Stromal cell of bone marrow (primary cell): ENCODE measurements at places on chromosomes 2 and 18.

DNA sequence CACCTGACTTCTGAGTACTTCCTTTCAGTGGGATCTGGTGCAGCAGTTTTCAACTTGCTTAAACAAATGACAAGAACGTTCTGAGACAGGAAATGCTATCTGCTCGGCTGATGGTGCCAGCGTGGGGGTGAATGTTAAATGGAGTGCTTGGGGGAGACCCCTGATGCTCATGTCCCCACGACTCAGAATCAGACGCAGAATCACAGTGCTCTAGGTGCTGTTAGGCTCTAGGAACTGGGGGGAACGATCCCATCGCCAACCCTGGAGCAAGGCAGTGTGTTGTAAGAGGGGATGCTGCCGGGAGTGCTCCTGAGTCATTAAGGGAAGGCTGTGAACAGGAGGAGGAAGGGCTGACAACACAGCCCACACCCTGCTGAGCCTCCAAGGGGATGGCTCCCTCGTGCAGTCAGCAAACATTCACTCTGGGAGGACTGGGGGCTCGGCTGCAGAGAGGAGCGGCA is 34.1 kb upstream of the KCNF1 start:
- no peak for DNase-seq

DNA sequence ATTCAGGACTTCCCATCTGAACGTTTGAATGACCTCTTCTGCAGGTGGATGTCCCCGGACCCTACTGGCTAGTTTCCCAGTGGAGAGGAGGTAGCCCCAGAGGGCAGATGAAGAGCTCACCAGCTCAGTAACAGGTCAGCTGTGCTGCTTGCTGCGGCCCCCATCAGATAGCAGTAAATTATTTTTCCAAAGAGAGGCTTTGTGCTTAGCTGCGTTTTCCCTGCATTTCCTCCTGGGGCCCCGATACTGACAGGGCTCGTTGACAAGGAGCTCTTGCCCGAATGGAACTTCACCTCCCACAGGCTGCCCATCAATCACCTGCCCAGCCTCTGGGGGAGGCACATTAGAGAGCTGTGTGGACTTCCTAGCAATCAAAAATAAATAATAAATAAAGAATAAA is 185.8 kb downstream of the DOK6 start:
- no peak for DNase-seq

DNA sequence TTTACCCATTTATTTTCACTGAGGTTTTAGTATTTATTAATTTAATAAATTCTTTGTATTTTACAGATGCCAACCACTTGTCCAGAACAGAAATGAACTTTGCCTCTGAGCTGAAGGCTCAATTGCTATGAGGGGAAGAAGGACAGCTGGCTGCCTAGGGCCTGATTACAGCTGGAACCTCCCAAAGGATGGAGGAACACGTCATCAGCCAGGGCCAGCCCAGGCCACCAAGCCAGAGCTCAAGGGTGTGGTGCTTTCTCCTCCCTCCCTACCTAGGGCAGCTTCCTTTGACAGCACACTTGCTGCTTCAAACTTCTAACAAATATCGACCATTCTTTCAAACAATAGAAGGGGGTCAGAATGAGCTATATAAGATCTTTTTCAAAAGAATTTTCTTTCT is 19.7 kb upstream of the RIOK3 start:
- DNase-seq, result no peak

- no peak for DNase-seq
Measured at GRCh38 chr2:157174321-157174720, 83.2 kb upstream of the GALNT5 start.

- DNase-seq, result no peak
Measured at GRCh38 chr18:58336605-58337004, 292.3 kb downstream of the ALPK2 start.

DNA sequence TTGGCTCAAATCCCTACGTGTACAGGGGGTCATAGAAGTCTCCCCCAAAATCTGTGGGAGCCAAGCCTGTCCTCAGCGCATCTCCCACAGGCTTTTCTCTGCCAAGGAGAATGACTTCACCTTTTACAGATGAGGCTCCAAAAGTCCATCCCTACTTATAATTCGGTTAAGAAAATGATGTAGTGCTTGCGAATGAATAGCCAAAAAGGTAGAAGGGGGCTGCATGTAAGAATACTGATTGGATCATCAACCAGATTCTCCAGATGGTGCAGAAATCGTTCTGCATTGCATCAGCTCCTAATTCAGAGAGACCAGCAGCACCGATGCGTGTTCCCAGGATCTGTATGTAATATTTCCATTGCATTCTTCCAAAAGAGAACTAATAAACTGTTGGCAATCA is 91.9 kb downstream of the EPHA4 start:
- DNase-seq, result no peak

GRCh38 chr2:216478151-216478550 is 20.5 kb upstream of the RPL37A start:
- DNase-seq, result peak; percentile 48

- DNase-seq, result no peak
Measured at GRCh38 chr2:105070010-105070865, 32.4 kb downstream of the MRPS9 start.

DNA sequence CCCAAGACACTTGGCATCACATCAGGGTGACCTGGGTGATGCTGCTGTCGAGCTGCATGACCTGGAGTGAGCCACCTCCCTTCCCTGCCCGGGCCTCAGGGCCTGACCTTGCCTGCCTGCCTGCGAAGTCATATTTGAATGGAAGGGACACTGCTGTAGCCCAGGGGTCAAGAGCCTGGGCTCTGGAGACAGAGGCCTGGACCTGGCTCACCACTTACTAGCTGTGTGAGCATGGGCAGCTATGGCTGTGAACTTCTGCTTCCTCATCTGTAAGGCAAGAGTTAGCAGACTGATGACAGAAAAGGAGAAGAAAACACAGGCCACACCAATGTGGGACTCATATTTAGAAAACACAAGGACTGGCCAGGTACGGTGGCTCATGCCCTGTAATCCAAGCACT is 118.7 kb downstream of the ZFP36L2 start:
- DNase-seq, result no peak

DNA sequence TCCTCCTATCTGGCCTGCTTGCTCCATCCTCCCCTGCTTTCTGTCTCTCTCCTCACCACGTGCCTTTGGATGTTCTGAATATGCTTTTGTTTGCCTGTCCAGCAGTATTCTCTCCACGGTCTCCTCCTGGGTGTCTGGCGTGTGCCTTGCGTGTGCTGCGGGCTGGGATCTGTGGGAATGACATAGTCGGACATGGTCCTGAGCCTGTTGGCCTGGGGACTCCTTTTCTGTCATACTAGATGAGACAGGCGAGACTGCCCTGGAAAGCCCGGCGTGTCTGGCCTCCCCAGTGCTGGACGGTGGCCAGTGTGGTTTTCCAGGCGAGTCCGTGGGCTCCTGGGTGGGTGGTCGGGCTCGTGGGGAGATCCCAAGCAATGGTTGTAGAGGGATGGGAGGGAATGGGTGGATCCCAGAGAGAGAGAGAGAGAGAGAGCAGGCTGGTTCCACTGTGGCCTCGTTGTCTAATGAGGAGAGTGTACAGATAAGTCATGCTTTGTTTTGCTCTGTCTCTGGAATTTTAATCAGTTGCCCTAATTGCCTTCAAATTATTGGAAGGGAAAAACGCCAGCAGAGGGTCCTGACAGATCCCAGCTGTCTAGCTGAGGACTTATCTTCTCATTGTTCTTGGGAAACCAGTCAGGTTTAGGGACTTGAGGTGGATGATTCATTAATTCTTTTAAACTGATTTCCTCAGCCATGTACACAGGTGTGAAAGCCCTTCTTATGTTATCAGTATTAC is 58.3 kb downstream of the HPCAL1 start:
- no peak for DNase-seq

- no peak for DNase-seq
Measured at GRCh38 chr2:15688924-15689568, 97.4 kb downstream of the DDX1 start.

- DNase-seq, result no peak
Measured at GRCh38 chr2:38214209-38214717, 138.3 kb upstream of the CYP1B1 start.

GRCh38 chr2:161159456-161160225 is 587 bp upstream of the TANK start:
- no peak for DNase-seq

- DNase-seq, result no peak
Measured at GRCh38 chr2:238155761-238156694, 2.7 kb upstream of the ERFE start.

GRCh38 chr2:12719400-12720277 is 2.9 kb downstream of the TRIB2 start:
- peak; percentile 72 for DNase-seq

DNA sequence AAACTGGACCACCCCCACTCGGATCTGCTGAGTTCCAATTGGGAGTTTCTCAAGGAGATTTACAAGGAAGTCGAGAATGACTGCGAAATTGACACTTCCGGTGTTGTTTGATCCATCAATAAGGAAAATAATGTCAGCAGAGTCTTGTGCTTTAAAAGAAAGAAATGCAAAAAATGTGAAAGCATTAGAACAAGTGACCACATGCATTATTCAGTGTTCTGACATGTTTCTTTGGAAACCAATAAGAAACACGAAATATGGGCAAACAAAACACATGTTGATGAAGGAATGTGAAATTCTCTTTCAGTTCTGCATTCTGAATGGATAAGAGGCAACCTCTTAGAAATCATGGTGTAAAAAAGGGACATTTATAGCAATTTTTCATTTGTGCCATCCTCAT is 25.9 kb downstream of the COL6A3 start:
- DNase-seq, result no peak

DNA sequence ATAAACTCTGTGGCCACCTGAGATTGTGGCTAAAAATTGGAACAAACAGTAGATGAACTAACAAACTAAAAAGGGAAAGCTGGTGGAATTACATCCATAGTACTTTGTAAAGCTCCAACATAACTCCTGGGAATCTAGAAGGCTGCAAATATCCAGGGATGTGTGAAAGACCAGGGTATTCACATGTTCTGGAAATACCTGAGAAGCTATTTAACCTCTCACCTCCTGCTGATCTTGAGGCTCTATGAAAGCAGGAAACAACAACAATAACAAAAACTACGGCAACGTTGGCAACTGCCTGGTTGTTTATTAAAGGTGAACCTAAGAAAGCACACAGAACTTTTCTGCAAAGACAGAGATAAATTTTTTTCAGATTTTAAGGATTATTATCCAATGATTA is 171.3 kb downstream of the CCDC178 start:
- no peak for DNase-seq

DNA sequence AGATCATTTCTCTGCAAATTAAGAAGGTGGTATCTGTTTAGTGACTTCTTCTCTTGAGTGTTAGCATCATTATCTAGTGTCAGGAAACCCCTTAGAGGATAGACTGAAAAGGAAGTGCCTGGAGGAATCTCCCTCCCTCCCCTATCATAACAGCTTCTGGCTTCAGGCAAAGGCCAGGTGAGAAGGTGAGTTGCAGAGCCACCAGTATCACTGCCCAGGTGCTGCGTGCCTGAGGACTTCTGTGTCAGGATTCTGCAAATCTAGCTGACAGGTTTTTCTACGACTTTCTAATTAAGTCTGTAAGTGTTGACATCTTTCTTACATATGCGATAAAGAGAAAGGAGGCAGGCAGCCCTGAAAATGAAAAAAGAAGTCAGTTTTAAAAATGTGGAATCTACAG is 111.9 kb downstream of the CCDC85A start:
- no peak for DNase-seq

DNA sequence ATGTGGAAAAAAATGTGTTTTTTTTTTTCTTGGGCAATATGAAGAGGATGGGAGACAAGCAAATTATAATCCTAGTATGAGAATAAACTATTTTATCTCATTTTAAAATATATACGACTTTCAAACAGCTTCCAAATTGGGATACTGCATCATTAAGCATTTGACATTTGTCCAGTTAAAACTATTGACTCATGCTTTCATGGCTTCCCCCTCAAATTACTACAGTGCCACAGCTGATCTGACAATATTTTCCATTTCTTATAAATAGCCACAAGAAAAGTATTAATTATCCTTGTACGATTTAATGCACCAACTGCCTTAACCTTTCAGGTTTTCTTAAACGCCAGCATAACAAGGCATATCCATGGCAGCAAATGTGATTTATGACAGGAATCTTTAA is 1134.8 kb upstream of the ZEB2 start:
- peak; percentile 29 for DNase-seq

DNA sequence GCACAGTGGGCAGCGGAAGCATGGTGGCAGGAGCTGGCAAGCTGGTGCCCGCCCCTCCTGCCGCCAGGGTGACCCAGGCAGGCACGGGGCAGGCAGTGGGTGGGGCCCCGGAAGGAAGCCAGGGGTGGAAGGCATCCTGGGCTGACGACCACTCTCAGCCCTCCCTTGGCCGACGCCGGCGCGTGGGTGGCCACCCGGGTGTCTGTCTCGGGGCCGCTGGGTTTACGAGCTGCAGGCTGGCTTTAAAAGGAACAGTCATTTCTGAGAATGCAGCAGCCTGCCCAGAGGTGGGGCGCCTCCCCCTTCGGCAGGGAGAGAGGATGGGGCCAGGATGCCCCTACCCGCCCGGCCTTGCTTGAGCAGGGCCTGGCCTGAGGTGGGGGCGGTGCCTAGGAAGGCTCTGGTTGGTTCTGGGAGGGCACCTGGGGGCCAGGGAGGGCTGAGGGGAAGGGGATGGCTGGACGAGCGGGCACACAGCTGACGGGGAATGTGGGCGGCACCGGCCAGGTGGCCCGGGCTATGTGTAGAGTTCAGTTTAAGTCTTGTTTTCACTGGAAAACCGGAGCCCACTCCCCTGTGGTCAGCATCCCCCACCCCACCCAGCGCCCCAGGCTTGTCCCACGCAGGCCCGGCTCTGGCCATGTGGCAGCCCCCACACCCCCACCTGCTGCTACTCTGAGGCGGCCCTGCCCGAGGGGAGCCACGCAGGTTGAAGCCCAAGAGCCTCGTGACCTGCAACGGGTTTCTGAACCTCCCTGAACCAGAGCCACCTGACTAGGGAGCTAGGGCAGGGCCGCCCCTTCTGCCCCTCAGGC is 6.3 kb downstream of the BOK start:
- no peak for DNase-seq

DNA sequence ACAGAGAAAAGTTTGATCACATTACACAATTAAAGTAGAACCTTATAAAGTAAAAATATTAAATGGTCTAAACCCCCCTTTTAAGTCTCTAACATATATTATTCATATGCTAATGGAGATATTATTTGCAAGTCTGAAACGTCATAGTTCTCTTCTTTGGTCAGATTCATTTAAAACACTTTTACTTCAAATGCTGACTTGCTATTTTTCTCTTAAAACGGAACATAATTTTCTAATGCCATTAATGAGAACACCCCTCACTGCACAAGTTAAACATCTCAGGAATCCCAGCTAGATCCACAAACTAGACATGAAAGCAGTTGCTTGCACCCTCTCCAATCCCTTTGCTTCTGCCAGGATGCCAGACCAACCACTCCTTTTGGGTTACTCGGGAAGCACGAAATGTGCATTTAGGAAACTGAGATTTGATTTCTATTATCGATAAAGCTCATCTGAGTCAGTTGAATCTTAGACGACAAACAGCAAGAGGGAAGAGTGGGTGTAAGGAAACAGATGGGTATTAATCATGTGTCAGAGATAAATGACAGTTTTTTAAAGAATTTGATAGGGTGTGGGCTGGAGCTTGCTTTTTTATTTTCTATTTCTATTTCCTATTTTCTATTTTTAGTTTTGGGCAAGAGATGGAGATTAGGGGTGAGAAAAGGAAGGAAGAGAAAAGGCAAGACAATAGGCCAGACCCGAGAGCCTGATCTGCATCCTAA is 1.5 kb downstream of the ADD2 start:
- DNase-seq, result no peak
